ENCODE measurements at places on chromosomes 4 and X.

GRCh38 chrX:9566150-9566621, 101.3 kb downstream of the TBL1X start:
- no peak for DNase-seq

DNA sequence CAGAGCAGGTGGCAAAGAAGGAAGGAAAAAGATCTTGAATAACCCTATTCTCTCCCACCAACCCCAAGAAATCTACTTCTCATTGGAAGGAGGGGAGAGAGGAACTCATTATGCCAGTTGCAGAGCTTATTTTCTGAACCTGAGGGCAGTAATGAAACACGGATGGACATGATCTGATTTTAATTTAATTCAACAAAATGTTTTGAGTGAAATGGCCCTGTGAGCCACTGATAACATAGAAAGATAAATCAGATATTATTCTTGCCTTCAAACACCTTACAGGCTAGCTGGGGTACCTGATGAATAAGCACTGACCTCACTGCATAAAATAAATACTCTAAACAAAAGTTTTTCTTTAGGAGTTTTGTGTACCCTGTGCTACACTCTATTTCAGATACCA, 30.3 kb downstream of the DAPP1 start:
- DNase-seq, result no peak

- no peak for DNase-seq
These were observed 346.0 kb upstream of the GATB start for GRCh38 chr4:152106781-152107321.

DNA sequence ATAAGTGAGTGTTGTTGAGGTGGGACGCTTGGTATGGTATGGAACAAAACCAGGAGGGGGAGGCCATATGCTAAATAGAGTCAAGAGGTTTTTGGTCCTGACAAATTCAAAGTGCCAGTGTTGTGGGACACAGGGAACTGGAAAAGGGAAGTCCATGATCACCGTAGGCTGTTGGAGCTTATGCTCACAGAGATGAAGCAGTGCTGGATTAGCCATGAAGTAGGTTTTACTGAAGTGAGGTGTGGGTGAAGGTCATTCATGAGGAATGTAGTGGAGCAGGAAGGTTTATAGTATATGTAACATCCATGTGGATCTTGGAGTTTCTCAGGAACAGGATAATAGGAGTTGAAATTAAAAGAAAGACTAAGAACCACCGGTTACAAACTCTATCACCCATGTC, 256.1 kb upstream of the PITX2 start:
- no peak for DNase-seq

DNA sequence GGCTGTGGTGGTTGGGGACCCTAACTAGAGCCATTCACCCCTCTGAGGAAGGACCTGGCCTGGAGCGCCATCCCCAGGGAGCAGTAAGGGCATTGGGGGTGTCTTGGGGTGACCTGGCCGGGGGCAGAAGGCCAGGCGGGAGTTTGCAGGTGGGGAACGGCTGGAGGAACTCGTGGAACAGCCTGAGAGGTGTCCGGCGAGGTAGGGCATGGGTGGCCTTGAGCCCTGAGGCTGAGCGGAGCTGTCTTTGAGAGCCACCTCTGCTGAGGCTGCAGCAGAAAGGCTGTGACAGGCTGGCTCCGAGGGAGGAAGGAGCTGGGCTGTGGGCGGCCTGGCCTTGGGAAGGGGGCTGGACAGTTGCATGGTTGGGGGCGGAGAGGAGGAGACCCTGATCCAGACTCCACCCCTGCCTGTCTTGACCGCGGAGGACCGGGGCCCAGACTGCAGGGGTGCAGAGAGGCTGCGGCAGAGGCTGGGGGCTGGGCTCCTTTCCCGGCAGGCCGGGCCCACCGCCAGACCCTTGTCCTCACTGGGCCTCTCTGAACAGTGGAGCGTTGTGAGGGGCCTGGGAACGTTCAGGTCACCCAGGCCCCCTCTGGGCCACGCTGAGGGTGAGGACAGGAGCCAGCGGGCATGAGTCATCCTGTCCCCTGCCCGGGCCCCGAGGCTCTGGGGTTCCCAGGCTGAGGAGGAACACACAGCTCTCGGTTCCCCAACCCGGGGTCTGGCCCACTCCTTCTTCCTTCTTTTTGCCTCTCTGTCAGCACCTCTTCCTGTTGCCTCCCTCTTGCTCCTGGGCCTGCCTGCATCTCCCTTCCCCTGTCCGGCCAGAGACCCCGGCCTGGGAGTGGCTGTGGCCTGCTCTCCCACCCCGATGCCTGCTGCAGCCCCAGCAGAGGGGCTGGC, 8.1 kb downstream of the SH3BP2 start:
- peak; percentile 9 for DNase-seq

- DNase-seq, result no peak
These were observed 1520.7 kb downstream of the ARAP2 start for GRCh38 chr4:34723605-34724004.

GRCh38 chrX:12936947-12937346, 30.5 kb downstream of the TLR8 start:
- no peak for DNase-seq

- no peak for DNase-seq
These were observed 1329.5 kb upstream of the TENM3 start for GRCh38 chr4:180913750-180914149.

- DNase-seq, result no peak
These were observed 541 bp upstream of the FIP1L1 start for GRCh38 chr4:53376900-53377299.

DNA sequence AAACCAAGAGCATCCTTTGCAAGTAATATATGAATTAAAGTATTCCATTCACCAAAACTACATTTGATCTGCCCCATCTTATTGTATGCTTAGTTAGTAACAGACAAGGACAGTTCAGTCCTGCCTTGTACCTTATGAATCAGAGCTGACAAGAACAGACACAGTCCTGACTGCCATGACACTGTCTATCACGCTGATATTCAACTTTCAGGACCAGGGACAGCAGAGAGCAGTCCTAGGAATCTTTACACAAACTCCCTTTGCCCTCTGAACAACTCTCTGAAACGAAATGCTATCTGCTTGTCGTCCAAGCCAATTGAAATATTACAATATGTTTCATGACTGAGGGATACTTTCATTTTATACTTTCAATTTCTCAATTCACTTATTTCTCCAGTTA, 268.6 kb upstream of the VCX start:
- DNase-seq, result no peak

- DNase-seq, result no peak
These were observed 1092.6 kb upstream of the PCDH10 start for GRCh38 chr4:132056496-132056895.

- DNase-seq, result no peak
These were observed 48.5 kb upstream of the ATOH1 start for GRCh38 chr4:93780080-93780479.

DNA sequence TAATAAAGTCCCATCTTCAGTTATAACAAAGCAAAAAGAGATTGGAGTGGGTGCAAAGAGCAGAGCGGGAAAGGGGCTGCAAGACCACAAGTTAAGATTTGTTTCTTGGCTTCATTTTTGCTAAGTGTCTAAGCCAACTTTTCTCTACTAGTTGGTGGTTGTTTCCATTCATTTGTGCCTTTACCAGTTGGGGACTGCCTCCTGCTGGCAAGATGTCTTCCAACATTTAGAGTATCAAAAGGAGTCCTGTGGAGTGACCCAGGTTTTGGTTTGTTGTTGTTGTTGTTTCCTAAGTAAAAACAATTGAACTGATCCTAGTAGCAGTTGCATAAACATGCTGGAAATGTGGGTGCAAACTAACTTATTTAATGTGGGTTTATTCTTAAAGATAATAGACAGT, 121.1 kb downstream of the SPATA18 start:
- no peak for DNase-seq

GRCh38 chrX:152637649-152638442, at the start of gene GABRQ:
Gene GABRQ, plus strand, starts transcription at chrX:152637895. Its CDS starts 308 bp downstream, at chrX:152638203.
- DNase-seq, result no peak

DNA sequence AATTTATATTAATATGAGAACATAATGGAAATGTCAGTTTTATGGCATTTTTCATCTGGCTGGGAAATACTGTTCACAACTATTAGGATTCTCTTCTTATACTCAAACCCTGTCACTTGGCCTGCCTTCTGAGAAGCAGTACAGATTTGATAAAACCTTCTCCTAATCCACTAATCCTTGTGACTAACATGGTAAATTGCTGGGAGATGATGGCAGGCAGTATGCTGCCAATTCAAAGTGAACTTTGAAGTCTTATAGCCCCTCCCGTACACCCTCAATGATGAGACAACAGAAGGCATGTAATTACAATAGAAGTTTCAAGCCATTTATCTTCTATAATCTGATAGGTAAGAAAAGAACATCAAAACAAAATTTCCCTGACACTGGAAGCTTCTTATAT, 36.9 kb downstream of the PAQR3 start:
- no peak for DNase-seq
